ENCODE measurements at places on chromosomes 1 and 21.
A peak's percentile ranks its signal among the peaks of the same experiment; 100 is the strongest.

DNA sequence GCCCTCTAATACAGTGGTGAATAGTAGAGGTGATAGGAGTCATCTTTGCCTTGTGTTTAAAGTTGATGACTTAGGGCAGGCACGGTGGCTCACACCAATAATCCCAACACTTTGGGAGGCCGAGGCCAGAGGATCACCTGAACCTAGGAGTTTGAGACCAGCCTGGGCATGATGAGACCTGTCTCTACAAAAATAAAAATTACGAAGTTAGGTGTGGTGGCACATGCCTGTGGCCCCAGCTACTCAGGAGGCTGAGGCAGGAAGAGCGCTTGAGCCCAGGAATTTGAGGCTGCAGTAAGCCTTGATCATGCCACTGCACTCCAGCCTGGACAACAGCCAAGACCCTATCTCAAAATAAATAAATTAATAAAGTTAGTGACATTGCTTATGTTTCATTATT lies 26.6 kb downstream of the CAPZA1 start:
- DNase-seq: no peak

DNA sequence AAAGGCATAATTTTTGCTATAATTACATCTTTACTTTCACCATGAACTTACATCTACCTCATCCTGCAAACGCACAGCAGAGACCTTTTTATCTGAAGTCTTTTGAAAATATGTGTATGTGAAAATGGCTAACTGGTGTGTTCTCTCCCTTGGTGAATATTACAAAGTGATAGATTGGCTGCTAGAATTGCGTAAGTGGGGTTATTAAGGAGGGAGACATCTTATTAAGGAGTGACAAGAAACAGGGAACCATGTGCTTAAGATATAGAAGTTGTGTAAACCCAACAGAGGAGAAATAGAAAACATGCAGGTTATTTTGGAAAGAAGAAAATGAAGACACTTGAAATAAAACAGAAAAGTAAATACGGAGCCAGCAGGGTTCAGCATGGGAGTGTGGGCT lies 7.8 kb downstream of the KCNJ15 start:
- no peak for DNase-seq

GRCh38 chr1:1891349-1892078 lies 627 bp upstream of the GNB1 start:
- DNase-seq: peak; percentile 82

DNA sequence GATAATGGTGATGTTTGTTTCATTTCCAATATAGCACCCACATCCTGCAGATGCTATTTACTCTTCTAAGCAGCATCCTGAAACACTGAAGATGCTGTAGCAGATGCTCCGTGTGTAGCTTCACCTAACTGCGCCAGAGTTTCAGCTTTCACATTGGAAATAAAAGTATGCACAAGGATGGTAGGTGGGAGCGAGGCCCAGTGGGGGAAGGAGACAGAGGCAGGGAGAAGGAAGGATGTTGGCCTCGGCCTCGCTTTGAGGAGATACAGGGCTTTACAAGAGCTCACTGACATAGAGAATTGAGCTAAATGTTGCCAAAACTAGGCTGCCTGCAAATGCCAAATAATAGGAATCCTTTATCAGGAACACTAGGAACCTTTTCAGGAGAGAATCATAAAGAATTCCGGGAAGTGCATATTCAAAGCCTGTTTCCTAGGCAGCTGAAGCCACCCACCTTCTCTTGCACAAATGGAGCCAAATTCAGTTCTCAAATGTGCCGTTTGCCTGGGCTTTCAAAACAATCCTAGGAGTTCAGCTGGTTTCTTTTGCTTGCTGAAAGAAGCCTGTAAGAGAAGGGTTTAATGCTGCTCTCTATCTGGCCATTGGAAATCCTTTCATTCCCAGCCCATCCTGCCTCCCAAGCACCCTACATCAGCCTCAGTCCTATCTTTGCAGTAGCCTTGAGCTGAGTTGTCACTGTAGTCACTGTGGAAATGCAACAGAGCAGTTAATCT lies 135.4 kb upstream of the ATP1B1 start:
- no peak for DNase-seq

DNA sequence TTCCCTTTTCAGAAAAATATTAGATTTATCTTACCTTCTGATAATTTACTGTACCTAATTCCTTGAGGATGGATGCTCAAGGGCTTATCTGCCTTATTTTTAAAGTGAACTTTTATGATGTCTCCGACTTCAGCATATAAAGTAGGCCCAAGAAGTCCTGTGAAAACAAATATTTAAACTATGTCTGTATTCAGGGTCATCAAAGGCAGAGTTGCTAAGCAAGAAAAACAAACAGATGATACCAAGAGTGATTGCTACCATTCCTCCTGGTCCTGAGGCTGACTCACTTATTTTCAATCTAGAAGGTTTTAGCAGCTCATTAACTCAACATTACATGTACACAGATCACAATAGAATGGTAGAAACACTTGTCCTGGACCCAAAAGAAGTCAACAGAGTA lies 14.1 kb downstream of the F5 start:
- no peak for DNase-seq

DNA sequence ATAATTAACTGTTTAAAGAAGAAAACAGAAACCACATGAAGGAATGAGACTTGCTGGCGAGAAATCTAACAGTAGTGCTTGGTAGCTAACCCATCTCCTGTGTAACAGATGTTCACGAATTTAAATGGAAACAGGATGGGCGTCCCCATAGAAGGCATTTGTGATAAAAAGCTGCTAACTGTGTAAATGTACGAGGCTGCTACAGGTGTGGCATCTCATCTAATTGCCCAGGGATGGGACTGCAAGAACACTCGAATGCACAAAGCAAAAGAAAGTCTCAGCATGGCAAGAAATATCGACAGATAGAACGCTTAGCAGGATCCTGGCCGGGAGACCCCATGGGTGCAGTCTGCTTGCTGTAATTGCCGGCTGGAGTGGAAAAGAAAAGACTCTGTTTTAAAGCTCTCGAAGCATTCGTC lies 112.7 kb downstream of the RUNX1 start:
- peak; percentile 84 for DNase-seq

- DNase-seq: no peak
These were observed 32.4 kb upstream of the MGST3 start for GRCh38 chr1:165598676-165599059.

DNA sequence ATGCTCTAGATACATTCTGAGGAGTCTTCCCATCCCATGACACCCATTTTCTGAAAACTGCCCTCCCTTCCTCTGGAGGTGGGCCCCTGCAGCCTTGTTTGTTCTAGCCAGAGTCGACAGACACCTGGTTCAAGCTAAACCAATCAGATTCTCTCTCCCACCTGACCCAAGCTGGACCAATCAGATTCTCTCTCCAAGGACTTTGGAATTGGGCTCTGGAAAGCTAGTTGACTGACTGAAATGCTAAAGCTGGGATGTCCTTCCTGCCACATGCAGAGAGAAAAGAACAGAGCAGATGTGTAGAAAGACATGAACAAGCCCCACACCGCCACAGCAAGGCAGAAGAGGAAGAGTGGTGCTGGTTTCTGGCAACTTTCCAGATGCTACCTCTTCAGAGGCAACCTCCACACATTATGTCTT lies 24.6 kb downstream of the ASAP3 start:
- DNase-seq: no peak

DNA sequence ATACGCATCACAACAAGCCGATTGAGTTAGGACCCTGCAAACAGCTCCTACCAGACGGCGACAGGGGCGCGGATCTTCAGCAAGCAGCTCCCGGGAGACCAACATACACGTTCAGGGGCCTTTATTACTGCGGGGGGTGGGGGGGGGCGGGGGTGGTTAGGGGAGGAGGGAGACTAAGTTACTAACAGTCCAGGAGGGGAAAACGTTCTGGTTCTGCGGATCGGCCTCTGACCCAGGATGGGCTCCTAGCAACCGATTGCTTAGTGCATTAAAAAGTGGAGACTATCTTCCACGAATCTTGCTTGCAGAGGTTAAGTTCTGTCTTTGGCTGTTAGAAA lies 162.0 kb downstream of the RUNX1 start:
- DNase-seq: peak; percentile 49

DNA sequence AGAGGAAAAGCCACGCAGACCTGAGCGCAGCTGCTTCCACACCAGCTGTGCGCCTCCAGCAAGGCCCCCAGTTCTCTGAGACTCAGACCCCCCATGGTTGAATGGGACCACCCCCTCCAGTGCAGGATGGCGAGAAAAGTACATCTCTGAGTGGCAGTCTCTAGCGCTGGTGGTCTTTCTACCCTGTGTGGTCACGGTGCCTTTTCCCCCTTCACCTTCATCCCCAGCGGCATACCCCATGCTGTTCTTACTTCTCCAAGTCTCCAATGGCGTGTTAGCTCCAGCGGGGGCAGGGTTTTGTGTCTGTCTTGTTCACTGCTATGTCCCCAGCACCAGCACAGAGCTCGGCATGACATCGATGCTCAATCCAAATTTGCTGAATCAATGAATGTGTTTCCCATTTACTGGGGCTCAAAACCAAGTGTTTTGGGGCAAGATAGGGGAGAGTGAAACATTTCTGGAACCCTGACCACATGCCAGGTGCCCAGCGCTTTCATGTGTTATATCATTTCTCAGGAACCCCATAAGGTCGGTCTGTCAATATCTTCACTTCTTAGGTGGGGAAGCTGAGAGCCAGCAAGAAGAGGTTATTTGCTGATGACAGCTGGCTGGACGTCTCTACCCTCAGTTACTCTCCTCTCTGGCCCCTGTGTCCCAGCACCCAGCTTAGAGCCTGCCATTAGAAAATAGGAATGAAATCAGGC lies 959 bp upstream of the SDC3 start:
- peak; percentile 60 for DNase-seq

DNA sequence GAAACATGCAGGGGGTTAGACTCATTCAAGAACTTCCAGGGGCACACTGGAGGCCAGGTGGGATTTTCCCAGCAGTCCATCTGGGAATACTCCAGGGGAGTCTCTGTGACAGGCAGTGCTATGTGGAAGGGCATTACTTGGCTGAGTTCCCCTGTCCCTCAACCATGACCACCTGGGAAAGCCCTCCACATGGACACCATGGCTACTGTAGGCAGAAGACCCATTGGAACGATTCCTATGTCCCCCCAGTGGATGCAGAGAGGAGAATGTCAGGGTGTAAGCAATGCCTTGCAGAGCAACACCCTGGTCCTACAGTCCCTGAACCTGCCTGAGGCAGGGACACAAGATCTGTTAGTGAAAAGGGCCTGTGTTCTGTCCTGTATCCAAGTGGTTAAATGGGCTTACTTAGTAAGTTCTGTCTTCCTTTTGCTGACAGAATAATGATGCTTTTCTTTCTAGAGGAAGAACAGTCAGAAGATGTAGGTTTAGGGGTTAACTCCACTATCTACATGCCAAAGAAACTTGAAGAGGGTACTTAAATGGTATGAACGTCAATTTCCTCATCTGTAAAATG lies 13.4 kb downstream of the SLAMF1 start:
- DNase-seq: no peak

Measured in hematopoietic multipotent progenitor cell treated with erythropoietin and hydrocortisone succinate and interleukin-3 and kit ligand, for 4 days (in vitro differentiated cells).